ENCODE measurements at places on chromosomes 1 and 21. TPM values are rescaled to one million over a fixed set of nuclear protein-coding genes. Genes with fewer than 3 reads are reported as not detected.
A peak's percentile ranks its signal among the peaks of the same experiment; 100 is the strongest.

The ABCA4 gene
- total RNA-seq = not detected

The CEP85 gene
- 49.1 TPM for total RNA-seq

The NUF2 gene
- total RNA-seq = 81.1 TPM

The HFM1 gene
- not detected for total RNA-seq

GRCh38 chr1:154419620-154420571 is 14.8 kb downstream of the IL6R start:
- DNase-seq = peak; percentile 51
- H3K4me3 ChIP-seq = no peak overlapping the region
- H3K27me3 ChIP-seq = no peaks in the 10 kb centered on the region
- H3K36me3 ChIP-seq = no peaks in the 10 kb centered on the region

DNA sequence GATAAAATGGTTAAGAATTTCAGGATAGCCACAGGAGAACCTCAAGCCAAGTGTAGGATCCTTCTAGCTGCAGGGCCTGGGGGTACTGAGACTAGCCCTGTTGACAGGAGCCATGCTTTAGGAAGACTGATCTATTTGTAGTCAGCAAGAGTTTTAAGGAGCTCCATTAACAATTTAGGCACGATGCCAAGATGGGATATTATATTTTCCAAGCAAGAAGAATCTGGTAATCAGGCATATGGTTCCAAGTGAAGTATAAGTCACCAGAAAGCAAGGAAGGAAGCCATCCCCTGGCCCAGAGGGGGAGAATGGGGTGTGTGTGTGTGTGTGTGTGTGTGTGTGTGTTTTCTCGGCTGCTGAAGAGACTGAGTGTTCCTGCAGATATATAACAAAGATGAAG is 7.0 kb downstream of the IFNAR2 start:
- peak overlapping the region; percentile 40 for H3K27ac ChIP-seq
- H3K36me3 ChIP-seq = peaks cover 62% of the 10 kb centered on the region
- H3K4me3 ChIP-seq = no peak overlapping the region
- no peak for DNase-seq

DNA sequence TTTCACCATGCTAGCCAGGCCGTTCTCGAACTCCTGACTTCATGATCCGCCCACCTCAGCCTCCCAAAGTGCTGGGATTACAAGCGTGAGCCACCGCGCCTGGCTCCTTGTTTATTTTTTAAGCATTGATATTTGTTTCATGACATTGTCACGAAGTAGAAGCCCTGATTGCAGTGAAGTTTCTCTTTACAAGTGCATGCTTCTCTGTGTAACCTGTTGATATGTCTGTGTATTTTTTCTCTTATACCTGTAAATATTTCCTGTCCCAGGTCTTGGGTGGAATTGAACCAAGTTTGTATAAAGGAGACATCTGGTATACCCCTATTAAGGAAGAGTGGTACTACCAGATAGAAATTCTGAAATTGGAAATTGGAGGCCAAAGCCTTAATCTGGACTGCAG is 73.5 kb upstream of the FAM3B start:
- DNase-seq = no peak
- H3K4me1 ChIP-seq = no peaks in the 10 kb centered on the region
- no peaks in the 10 kb centered on the region for H3K36me3 ChIP-seq
- H3K27me3 ChIP-seq = no peaks in the 10 kb centered on the region

DNA sequence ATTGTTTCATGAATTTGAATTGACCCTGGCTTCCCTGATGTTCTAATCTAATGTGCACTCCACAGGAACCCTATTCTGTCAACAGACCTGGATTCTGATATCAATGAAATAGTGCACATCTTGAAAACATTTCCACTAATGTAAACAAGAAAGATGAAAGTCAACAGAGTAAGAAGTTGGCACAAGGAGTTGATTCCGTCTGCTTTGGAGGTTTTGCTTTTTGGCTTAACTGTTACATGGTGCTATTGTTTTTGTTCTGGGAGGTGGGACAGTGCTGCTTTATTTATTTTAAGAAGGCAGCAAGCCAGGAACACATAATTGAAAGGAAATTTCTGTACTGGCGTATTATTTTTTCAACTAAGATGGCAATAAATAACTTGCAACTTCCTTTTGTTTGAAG is 73.3 kb downstream of the LEPR start:
- no peaks in the 10 kb centered on the region for H3K36me3 ChIP-seq
- no peaks in the 10 kb centered on the region for H3K27me3 ChIP-seq
- H3K27ac ChIP-seq = no peak overlapping the region
- H3K4me3 ChIP-seq = no peak overlapping the region
- DNase-seq = no peak
- H3K4me1 ChIP-seq = no peaks in the 10 kb centered on the region

DNA sequence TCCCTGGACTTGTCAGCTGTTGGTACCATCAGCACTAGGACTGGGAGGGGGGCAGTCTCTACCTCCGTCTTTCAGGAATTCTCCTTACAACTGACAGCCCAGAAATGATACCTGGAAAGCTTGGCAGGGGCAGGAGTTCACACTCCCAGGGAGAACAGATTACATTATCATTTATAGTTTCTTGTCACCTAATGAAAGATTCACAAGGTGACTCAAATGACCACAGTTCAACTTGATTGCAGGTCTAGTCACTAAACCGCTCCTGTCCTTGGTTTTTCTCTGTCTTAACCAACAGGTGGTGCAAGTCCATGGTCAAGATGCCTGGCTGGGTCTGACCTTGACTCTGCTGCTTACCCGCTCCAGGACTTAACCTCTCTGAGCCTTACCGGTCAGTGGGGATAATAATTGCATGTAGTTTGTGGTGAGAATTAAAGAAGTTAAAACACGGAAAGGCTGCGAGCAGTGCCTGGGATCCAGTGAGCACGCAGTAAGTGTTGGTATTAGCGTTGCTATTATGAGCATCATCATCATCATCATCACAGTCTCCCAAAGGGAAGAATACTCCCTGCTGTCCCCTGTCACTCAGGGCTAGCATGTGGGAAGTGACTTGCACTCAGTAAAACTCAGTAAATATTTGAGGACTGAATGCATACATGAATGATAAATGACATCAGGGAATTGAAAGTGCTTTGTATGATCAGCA is 125.3 kb upstream of the CD34 start:
- no peaks in the 10 kb centered on the region for H3K36me3 ChIP-seq
- H3K27me3 ChIP-seq = peaks cover 4% of the 10 kb centered on the region
- no peak overlapping the region for H3K4me3 ChIP-seq

- H3K27ac ChIP-seq = no peak overlapping the region
- no peak overlapping the region for H3K4me3 ChIP-seq
- peaks cover 5% of the 10 kb centered on the region for H3K36me3 ChIP-seq
- H3K27me3 ChIP-seq = peaks cover 6% of the 10 kb centered on the region
Measured at GRCh38 chr1:78088015-78088414, 42.2 kb downstream of the GIPC2 start.
